ENCODE measurements at places on chromosomes 16 and 17. TPM values are rescaled to one million over a fixed set of nuclear protein-coding genes. Genes with fewer than 3 reads are reported as not detected.

KDM6B gene
- 29.5 TPM for total RNA-seq

ABCC12 gene
- total RNA-seq: 5.2 TPM

ABCA8 gene
- 38.5 TPM for total RNA-seq

EXOSC6 gene
- total RNA-seq: 56.8 TPM

KRTAP4-5 gene
- not detected for total RNA-seq

DNA sequence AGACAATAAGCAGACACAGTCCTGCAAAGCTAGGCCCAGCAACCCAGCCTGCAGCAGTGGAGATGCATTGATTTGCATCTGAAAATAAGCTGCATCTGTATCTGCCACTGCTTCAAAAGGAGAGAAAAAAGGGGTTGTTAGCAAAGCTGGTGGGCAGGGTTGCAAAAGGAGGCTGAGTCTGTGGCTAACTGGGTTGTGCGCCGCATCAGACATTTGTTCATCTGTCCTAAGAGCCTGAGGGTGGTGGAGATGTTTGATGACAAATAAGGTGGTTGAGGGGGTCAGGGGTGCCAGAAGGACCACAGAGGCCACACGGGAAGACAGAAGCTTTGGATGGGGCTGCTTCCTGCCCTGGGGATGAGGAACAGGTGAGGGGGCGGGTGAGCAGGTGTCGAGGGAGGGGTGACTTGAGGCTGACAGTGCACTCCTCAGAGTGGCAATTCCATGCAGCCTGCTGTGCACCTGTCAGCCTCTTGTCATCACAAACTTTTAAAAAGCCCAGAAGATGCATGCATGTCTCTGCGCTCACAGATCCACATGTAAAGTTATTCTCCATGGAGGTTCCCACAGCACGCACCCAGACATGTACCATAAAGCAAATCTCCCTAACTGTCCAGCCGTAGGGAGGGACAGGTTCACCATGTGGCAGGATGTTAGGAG lies 35.4 kb downstream of the WSB1 start:
- DNase-seq: no peak

DNA sequence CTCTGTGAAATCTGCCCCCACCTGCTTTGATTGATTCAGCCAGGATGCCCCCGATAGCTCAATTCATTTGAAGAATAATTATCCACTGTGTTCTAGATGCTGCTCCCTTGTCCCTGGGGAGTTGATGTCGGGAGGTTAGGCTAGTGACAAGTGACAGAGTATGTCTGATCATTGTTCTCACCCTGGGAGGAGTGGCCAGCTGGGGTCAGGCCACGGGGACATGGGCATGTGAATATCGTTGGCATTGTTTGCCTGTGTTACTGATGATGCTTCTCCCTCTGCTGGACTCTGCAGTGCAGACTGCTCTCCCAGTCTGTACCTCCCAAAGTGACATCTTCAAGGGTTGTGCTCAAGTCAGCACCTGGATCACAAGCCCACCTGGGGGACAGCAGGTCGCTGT lies 89.9 kb upstream of the C16orf82 start:
- DNase-seq: no peak

DNA sequence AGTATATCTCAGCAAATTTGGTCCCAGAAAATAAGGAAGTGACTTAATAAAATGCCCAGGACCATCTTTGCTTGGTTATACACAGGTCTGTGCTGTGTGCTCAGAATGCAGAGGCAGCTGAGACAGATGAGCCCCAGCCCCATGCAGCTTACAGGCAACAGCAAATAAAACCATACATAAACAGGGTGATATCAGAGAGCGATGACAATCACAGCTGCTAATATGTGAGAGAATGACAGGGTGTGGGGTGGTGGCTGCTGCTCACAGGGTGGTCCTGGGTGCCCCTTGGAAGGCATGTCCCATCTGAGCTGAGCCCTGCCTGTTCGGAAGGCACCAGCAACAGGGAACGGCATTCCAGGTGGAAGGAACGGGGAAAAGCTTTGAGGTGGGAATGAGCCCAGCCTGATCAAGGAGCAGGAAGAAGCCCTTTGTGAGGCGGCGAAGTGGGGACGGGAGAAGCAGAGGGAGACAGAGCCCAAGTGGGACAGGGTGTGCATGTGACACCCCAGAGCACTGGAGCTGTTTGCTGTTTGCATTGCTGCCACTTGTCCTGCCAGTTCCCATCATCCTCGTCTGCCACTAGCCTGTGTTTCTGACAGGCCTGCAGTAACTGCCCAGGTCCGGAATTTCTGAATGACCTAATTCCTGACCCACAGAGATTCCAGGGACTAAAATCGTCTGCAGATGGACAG lies 150.5 kb downstream of the KATNIP start:
- DNase-seq: peak; percentile 46

- DNase-seq: no peak
These were observed 9.9 kb downstream of the PPY start for GRCh38 chr17:43932357-43932756.

- DNase-seq: no peak
These were observed 17.9 kb downstream of the TANGO6 start for GRCh38 chr16:68860978-68861892.

- no peak for DNase-seq
These were observed 383.0 kb downstream of the CPPED1 start for GRCh38 chr16:12420661-12421209.

DNA sequence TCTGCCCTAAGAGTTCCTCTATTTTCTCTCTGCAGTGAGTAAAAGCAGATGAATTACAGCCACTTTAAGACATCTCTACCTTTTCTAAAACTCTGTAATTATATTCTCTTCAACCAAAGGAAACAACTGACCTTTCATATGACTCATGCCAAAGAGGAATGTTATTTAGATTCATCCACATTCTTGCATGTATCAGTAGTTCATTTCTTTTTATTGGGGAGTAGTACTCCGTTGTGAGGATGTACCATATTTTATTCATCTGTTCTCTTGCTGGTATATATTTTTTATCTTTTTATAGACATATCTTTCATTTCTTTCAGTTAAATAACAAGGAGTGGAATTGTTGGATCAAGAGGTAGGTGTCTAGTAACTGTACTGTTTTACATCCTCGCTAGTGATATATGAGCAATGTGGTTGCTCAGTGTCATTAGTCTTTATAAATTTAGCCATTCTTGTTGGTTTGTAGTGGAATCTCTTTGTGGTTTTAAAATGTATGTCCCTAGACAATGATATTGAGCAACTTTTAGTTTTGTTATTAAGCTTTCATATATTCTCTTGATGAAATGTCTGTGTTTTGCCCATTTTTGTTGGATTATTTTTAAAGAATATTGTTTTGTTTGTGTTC lies 7.8 kb upstream of the MYH8 start:
- no peak for DNase-seq

DNA sequence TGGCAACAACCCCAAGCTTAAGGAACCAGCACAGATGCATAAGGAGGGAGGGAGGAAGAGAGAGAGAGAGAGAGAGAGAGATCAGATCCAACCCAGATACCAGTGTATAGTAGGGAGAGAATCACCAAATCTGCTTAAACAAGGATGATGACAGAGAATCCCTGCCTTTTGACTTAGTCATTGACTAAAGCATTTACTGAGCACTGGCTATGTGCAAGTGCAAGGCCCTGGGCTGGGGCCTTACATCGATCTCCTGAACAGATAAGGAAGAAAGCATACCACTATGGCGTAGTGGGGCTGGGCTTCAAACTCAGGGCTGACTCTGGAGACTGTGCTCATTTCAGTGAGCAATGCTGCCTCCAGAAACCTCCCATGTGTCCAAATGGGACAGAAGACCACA lies 15.8 kb downstream of the TSNAXIP1 start:
- no peak for DNase-seq

GRCh38 chr17:68199837-68200688 lies 47.8 kb upstream of the AMZ2 start:
- DNase-seq: no peak

GRCh38 chr16:67882374-67883145 lies 2.1 kb upstream of the NRN1L start:
- peak; percentile 92 for DNase-seq

GRCh38 chr17:6000426-6000825 lies 69.8 kb upstream of the WSCD1 start:
- no peak for DNase-seq

DNA sequence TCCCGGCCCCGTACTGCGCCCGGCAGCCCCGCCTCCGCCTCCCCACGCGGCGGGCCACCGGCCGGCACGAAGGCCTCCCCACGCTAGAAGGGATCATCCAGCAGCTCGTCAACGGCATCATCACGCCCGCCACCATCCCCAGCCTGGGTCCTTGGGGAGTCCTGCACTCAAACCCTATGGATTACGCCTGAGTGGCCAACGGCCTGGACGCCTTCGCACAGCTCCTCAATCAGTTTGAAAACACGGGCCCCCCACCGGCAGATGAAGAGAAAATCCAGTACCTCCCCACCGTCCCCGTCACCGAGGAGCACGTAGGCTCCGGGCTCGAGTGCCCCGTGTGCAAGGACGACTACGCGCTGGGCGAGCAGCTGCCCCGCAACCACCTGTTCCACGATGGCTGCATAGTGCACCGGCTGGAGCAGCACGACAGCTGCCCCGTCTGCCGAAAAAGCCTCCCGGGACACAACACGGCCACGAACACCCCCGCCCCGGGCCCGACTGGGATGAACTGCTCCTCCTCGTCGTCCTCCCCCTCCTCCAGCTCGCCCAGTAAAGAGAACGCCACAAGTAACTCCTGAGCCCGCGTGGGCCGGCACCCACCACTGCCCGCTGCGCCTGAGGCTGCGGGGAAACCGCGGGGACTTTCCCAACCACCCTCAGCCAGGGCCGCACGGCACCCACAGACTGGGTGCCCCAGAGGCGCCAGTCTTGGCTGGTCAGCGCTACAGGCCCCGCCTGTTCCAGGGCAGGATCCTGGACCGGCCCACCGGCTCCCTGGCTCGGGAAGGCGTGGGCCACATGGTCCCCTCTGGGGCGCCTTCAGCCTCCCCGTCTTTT lies 39.0 kb upstream of the AKAP1 start:
- no peak for DNase-seq

DNA sequence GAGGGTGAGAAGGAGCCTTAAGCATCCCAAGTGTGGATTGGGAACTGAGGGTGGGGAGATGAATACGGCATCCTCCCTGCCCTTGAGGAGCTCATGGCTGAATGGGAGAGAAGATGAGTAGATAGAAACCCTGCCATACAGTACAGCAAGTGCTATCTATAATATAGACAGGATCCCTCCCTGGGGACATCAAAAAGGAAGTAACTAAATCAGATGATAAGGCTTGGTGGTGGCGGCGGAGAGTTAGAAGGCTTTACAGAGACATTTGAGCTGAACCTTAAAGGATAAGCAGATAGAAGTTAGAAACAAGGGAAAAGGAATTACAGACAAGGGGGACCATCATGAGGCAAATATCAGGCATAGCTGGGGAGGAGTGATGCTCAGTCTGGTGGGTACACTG lies 67.5 kb upstream of the TMEM132E start:
- no peak for DNase-seq

DNA sequence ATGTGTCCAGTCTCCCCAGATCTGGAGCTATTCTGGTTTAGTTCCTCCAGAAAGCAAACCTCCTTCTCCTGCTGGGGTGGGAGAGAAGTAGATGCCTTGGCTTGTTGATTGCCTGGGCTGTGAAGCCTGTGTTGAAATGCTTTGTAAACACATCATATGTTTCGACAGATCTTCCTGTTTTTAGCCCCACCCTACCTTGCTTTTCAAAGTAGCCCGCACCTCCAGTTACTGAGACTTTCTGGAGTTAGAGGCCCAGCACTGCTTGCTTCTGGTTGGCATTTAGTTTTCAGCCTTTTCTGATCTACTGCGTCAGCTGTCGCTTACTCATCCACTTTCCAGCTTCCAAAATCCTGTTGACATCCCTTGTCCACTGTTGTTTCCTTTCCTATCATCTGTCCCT lies 17.9 kb upstream of the NDEL1 start:
- no peak for DNase-seq

DNA sequence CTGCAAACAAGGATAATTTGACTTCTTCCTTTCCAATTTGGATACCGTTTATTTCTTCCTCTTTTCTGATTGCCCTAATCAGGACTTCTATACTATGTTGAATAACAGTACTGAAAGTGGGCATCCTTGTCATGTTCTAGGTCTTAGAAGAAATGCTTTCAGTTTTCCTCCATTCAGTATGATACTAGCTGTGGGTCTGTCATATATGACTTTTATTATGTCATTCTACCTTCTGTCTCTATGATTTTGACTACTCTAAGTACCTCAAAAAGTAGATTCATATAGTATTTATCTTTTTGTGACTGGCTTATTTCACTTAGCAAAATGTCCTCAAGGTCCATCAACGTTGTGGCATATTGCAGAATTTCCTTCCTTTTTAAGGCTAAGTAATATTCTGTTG lies 111.5 kb upstream of the RBBP6 start:
- no peak for DNase-seq

- no peak for DNase-seq
These were observed 3.0 kb upstream of the SRRM2 start for GRCh38 chr16:2749476-2749875.

DNA sequence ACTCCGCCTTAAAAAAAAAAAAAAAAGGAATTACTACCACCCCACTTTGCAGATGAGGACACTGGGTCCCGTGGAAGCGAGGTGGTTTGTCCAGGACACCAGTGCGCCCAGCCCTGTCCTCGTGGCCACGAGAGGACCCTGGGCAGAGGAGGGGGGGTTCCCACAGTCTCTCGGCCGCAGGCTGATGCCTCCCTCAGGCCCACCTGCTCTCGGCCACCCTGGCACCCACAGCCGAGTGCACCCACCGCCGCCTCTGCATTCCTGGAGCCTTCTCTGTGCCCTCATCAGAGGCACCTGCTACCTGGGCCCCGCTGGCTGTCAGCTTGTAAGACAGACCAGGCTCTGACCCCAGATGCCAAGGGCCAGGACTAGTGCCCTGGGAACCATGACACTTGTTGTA lies 28.1 kb upstream of the PVALEF start:
- DNase-seq: no peak

DNA sequence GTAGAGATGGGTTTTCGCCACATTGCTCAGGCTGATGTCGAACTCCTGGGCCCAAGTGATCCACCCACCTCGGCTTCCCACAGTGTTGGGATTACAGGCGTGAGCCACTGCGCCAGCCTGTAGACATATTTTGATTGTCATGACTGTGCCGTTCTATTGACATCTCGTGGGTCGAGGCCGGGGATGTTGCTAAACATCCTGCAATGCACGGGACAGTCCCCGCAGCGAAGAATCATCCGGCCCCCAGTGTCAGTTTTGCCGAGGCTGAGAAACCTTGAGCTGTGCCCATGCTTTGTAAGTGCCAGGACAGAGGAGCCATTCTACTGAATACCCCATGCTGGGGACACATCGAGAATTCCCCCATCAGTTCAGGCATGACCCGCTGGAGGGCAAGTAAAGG lies 69.1 kb upstream of the GSE1 start:
- DNase-seq: no peak

GRCh38 chr17:30332057-30332542 lies 1.8 kb downstream of the TMIGD1 start:
- no peak for DNase-seq

GRCh38 chr17:17591355-17592298 lies at the start of gene PEMT:
Gene PEMT (minus strand): TSS chr17:17591708. CDS start chr17:17591626, 82 bp downstream.
- DNase-seq: peak; percentile 97

GRCh38 chr17:8418471-8418870 lies 17.2 kb upstream of the NDEL1 start:
- DNase-seq: no peak

- DNase-seq: no peak
These were observed 79.7 kb upstream of the BRD7 start for GRCh38 chr16:50448522-50448921.

- no peak for DNase-seq
These were observed 31.4 kb downstream of the B9D1 start for GRCh38 chr17:19331134-19331533.
